ENCODE measurements at places on chromosomes 4 and X.
A peak's percentile ranks its signal among the peaks of the same experiment; 100 is the strongest.

GRCh38 chr4:173801876-173802661, 272.0 kb upstream of the HAND2 start:
- H3K36me3 ChIP-seq = no peaks in the 10 kb centered on the region
- no peak for DNase-seq
- H3K27ac ChIP-seq = no peak overlapping the region
- no peak overlapping the region for H3K4me3 ChIP-seq
- H3K27me3 ChIP-seq = no peaks in the 10 kb centered on the region
- H3K4me1 ChIP-seq = no peaks in the 10 kb centered on the region

DNA sequence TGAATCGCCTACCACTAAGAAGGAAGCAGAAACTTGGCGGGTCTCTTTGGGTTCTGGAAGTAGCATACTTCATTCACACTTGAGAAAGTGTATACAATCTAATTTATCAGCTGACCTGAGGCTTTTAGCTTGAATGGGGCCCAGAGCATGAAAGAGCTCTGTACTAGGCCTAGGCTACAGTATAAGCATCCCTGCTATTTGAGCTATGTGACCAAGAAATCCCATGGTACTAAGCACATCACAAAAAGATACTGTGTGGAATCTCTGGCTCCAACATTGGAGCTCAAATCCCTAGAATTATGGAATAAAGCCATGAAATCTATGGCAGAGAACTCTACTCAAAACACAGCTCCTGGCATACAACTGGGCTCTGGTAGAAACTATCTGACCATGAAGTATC, 43.9 kb upstream of the CCDC149 start:
- no peaks in the 10 kb centered on the region for H3K36me3 ChIP-seq
- no peak for DNase-seq
- no peak overlapping the region for H3K4me3 ChIP-seq
- H3K27me3 ChIP-seq = no peaks in the 10 kb centered on the region

- no peak overlapping the region for H3K4me3 ChIP-seq
- H3K4me1 ChIP-seq = no peaks in the 10 kb centered on the region
- DNase-seq = no peak
- H3K27me3 ChIP-seq = no peaks in the 10 kb centered on the region
- H3K27ac ChIP-seq = no peak overlapping the region
- H3K36me3 ChIP-seq = no peaks in the 10 kb centered on the region
Observed at GRCh38 chrX:113551919-113552318, 711.3 kb upstream of the AMOT start.

GRCh38 chr4:182975806-182976205, 58.6 kb upstream of the DCTD start:
- H3K36me3 ChIP-seq = no peaks in the 10 kb centered on the region
- DNase-seq = peak; percentile 85
- H3K27ac ChIP-seq = peak overlapping the region; percentile 97
- H3K4me1 ChIP-seq = peaks cover 31% of the 10 kb centered on the region
- H3K4me3 ChIP-seq = no peak overlapping the region

DNA sequence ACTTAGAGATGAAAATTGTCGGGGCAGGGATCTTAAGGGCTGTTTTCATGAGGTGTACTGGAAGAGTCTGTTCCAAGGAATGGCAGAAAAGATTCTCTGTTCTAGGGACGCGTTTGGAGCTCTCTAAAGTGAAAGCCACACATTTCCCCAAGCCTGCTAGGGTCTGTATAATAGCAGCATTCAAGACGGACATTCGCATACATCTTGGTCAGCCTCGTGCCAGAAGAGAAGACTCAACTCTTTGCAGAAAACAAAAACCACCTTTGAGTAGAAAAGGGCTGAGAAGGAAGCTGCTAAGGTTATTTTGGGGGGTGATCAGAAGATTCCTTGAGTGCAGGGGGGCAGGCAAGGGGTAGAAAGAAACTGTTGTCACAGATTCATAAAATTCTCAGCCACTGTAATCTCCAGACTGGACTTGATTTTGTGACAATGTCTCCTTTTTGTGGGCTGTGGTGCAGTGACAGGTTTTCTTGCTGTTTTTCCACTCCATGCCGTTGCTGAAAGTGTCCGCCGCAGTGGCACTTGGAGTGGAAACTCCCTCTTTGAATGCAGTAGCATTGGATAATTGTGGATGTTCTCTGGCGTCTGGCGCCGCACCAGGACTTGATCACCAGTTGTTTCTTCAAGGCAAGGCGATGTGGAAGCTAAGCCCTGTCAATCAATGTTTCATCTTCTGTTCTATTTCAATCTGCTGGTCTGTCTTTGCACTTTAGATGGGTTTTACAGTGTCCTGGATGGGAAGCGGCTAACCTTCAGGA, 2.9 kb downstream of the GYG2 start:
- no peak overlapping the region for H3K4me3 ChIP-seq
- peaks cover 10% of the 10 kb centered on the region for H3K27me3 ChIP-seq
- DNase-seq = no peak
- no peak overlapping the region for H3K27ac ChIP-seq
- no peaks in the 10 kb centered on the region for H3K36me3 ChIP-seq

- no peaks in the 10 kb centered on the region for H3K27me3 ChIP-seq
- no peak for DNase-seq
- H3K27ac ChIP-seq = no peak overlapping the region
- H3K4me3 ChIP-seq = no peak overlapping the region
- H3K4me1 ChIP-seq = no peaks in the 10 kb centered on the region
Observed at GRCh38 chr4:140710908-140711622, 45.1 kb downstream of the TBC1D9 start.

DNA sequence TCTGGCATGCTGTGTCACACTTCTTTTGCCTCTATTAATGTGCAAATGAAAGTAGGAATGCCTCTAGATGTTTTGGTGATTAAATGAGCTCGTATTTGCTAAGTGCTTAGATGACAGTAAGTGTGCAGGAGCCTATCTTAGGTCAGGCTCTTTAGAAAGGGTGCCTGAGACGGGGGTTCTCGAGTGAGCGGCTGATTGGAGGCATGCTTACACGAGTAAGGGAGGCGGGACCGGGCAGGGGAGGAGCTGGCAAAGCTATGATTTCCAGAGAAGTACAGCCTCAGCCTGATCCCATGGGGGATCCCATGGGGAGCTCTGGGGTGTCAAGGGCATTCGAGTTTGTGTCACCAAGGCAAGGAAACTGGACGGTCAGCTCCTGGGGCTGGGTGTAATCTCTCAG, 44.8 kb downstream of the CLDN34 start:
- peaks cover 17% of the 10 kb centered on the region for H3K4me1 ChIP-seq
- no peak overlapping the region for H3K27ac ChIP-seq
- no peak for DNase-seq
- H3K36me3 ChIP-seq = no peaks in the 10 kb centered on the region

GRCh38 chr4:41853973-41854372, 81.3 kb upstream of the TMEM33 start:
- H3K36me3 ChIP-seq = no peaks in the 10 kb centered on the region
- H3K4me3 ChIP-seq = no peak overlapping the region
- H3K27ac ChIP-seq = no peak overlapping the region
- DNase-seq = peak; percentile 33
- H3K4me1 ChIP-seq = peaks cover 4% of the 10 kb centered on the region
- peaks cover 17% of the 10 kb centered on the region for H3K27me3 ChIP-seq

GRCh38 chrX:114344756-114345349, 239.0 kb upstream of the HTR2C start:
- H3K36me3 ChIP-seq = no peaks in the 10 kb centered on the region
- DNase-seq = peak; percentile 49
- H3K27me3 ChIP-seq = no peaks in the 10 kb centered on the region
- no peaks in the 10 kb centered on the region for H3K4me1 ChIP-seq
- no peak overlapping the region for H3K27ac ChIP-seq

DNA sequence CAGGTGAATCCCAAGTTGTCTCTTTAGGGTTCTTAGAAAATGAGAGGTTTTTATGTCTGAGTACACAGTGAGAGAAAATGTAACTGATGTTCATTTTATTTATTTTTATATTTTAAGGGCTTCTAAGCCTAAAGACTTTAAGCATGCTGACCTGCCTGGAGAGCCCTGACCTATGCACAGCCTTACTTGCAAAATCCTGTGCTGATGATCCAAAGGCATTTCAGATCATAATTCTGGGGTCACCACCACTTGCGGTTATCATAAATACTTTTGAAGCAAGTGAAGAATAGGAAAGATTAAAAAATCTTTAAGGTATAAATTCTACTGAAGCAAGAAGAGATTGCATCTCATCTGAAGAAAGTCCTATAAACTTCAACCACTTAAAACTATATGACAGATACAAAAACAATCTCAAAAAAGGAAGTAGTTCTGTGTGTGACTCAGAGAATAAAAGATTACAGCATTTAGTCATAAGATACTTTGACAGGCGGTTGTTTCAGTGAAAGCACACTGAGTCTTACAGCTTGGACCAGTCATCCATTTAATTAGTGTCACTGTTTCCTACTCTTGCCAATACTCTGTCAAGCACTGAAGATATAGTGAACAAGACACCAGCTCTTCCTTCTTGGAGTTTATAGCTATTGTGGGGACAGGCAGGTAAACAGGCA, 245.2 kb upstream of the DIPK2B start:
- H3K4me3 ChIP-seq = no peak overlapping the region
- DNase-seq = peak; percentile 92
- H3K27ac ChIP-seq = peak overlapping the region; percentile 98
- 0 out of 2 replicates have a peak, but pooled peaks cover 2% of the 10 kb centered on the region for H3K36me3 ChIP-seq
- no peaks in the 10 kb centered on the region for H3K27me3 ChIP-seq

DNA sequence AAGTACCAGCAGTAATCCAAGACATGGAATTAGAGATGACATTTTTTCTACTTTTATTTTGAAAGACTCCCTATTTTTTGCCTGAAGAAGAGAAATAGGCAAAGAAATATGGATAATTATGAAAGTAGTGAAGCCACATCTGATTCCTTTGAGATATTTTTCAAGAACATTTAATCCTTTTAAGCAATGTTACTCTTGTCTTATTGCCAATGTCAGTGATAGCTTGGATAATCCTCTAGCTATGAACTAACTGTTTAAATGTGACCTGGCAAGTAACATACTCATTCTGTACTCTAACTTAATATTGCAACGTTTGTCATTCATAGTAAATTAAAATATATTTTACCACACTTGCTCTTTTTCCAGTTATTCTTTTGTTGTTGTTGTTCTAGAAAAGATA, 181.3 kb downstream of the VEGFC start:
- no peak overlapping the region for H3K27ac ChIP-seq
- H3K4me1 ChIP-seq = no peaks in the 10 kb centered on the region
- no peak for DNase-seq
- H3K36me3 ChIP-seq = no peaks in the 10 kb centered on the region

DNA sequence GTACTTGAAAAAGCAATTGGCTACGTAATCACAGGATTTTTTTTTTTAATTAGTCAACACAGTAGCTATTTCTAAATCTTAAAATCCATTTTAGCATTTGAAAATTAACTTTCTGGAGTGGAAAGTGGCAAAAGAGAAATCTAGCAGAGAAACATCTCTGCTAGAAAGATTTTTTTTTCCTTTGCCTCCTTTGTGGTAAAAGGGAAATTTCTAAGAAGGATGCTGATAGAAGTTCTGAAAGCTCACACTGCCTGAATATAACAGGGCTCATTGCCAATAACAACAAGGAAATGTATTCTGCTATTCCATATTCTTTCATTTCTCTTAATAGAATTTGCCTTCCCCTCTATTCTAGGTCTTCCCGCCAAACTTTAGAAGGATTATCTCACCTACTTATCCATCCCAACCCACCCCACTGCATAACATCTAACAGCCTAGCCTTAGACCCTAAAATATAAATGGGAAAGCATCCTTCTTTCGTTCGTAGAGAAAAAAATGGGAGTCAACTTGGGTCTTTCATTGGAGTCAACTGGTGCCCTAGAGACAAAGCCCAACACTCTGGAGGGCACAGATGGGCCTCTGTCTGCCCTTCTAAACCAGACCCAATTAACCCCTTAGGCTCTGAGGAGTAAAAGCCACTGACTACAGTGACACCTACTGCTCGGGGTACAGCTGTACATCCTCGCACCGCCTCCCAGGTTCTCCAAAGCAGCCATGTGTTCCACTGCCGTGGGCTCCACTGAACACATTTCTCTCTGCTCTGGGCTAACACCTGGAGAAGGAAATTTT, 103.9 kb downstream of the MAML3 start:
- peak overlapping the region; percentile 68 for H3K27ac ChIP-seq
- peak; percentile 18 for DNase-seq
- H3K4me1 ChIP-seq = peaks cover 45% of the 10 kb centered on the region

DNA sequence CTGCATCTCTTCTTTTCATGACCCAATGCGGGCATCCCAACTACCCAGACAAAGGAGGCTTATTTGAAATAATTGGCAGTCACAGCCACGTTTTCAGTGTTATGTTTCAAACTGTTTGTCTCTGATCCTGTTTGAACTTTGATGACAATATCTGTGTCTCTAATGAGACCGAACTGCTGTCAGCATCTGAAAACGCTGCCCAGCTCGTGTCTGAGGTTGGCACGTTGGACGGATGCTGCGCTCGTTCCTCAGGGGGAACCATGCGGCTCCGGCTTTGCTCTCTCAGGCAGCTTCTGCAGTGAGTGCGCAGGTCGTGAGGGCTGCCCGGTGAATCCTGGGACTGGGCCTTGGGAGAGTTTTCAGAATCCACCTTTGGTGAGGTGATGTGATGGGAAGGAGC, 58.4 kb upstream of the SORBS2 start:
- H3K27ac ChIP-seq = no peak overlapping the region
- peaks cover 36% of the 10 kb centered on the region for H3K4me1 ChIP-seq
- H3K4me3 ChIP-seq = no peak overlapping the region
- DNase-seq = no peak
- no peaks in the 10 kb centered on the region for H3K36me3 ChIP-seq

- no peaks in the 10 kb centered on the region for H3K36me3 ChIP-seq
- H3K4me1 ChIP-seq = no peaks in the 10 kb centered on the region
- DNase-seq = no peak
Observed at GRCh38 chr4:163269166-163269565, 63.2 kb downstream of the NPY1R start.

- no peaks in the 10 kb centered on the region for H3K27me3 ChIP-seq
- H3K27ac ChIP-seq = no peak overlapping the region
- H3K4me3 ChIP-seq = no peak overlapping the region
- H3K36me3 ChIP-seq = no peaks in the 10 kb centered on the region
- DNase-seq = no peak
Observed at GRCh38 chr4:66376396-66376795, 706.1 kb upstream of the EPHA5 start.

DNA sequence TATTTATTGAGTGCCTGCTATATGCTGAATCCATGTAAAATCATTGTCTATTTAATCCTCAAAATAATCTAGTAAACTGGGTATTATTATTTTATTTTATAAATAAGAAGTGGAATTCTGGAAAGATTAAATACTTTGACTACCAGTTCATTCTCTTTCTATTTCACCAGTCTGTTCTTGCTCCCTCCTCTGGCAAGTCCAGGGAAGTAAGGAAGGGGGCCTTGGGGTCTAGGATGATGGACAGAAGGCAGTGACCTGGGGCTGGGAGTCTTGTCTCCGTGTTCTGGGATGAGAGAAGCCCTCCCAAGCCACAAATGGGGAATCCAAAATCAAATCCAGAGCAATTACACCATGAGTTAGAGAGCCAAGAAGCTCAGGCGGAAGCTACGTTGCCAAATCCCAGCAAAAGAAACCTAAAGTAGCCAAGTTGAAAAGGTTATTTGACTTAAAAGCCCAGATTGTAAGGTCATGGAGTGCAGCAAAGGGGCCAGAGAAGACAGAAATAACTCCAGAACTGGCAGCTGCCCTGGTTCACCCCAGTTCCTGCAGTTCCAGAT, 28.3 kb upstream of the PARM1 start:
- no peaks in the 10 kb centered on the region for H3K4me1 ChIP-seq
- H3K36me3 ChIP-seq = no peaks in the 10 kb centered on the region
- no peak overlapping the region for H3K4me3 ChIP-seq
- no peak overlapping the region for H3K27ac ChIP-seq

Measured in PC-3 (cell line).